MCF 10A (cell line): ENCODE measurements at places on chromosomes 7 and 10.

- DNase-seq, result no peak
Observed at GRCh38 chr10:23343591-23344240, 881 bp downstream of the C10orf67 start.

DNA sequence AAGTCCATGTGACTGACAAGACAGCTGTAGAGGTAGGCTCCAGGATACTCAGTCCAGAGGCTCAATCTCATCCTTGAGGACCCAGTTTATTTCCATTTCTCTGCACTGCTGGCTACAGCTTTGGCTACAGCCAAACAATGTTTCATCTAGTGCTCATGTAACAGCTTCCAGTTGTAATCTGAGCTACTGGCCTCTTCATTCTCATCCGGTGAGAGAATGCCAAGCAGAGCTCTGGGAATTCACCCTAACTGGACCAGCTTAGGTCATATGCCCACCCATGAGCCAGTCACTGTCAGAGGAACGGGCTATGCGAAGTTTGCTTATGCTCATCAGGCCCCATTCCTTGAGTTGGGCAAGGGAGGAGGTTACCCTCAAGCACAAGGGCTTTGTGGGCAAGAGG lies 192.9 kb downstream of the EVX1 start:
- DNase-seq, result peak; percentile 18

DNA sequence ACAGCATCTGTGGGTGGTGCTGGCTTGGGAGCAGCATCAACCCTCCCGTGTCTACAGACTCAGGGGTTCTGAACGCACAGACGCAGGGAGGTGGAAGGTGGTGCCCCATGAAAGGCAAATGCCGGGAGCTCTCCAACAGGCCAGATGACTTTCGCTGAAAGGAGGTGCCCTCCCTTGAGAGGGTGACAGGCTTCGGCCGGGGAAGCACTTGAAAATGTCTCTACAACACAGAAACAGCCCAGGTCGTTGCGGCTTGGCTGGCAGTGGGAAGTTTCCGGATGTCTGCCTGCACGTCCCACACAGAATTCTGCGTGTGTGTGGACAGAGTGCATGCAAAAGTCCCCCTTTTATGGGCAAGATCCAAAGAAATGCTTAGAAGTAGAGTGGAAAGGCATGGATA lies 239.6 kb downstream of the SKAP2 start:
- no peak for DNase-seq

GRCh38 chr10:53598914-53599313 lies 826.3 kb upstream of the MBL2 start:
- peak; percentile 72 for DNase-seq

GRCh38 chr10:62858364-62858763 lies 42.2 kb upstream of the EGR2 start:
- DNase-seq, result peak; percentile 19

DNA sequence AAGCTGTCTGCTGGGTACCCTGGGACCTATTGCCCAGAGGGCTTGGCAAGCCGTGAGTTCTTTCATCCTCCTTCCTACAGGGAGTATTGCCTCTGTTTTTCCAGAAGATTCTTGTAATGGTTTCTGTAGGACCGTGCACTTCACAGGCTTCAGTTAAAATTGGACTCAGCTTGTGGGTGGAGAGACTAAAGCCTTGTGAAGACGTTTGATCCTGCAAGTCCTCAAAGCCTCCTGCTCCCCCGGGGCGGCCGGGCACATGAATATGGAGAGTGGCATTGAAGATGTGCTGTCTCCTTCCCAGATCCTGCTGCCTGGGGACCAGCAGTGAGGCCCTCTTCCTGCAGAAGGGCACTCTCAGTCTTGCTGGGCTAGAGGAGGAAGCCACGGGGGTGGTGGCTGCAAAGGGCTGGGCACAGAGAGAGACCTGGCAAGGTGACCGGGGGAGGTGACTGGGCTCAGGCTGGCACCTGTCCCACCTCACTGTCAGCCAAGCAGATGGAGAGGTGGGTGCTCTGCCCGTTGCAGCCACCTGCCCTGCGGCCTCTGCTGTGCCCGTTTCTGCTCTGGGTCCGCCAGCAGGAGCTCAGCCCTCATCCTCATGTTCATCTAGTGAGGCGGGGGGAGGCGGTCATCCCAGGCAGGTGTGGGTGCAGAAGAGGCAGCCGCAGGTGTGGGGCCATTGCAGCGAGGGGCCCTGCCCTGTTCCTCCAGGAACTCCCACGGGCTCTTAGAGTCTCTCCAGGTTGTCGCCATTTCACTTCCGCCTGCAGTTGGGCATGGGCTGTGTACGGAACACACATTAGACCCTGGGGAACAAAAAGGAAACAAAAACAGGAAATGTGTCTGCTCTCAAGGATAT lies 55.7 kb downstream of the TMEM209 start:
- no peak for DNase-seq

GRCh38 chr10:126027692-126028091 lies 131.3 kb downstream of the FANK1 start:
- DNase-seq, result no peak

DNA sequence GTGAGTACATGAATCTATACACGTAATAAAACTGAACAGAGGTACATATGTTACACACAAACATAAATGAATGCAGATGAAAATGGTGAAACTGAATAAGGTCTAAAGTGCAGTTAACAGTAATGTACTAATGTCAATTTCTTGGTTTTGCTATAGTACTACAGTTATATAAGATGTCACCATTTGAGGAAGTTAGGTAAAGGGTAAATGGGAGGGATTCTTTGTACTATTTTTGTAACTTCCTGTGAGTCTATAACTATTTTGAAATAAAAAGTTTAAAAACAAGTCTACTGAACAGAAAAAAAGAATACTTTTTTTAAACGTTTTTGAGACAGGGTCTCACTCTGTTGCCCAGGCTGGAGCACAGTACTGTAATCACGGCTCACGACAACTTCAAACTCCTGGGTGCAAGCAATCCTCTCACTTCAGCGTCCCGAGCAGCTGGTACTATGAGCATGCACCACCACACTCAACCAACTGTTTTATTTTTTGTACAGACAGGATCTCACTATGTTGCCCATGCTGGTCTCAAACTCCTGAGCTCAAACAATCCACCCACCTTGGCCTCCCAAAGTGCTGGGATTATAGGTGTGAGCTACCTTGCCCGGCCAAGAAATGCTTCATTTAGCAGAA lies 71.5 kb downstream of the WAPL start:
- no peak for DNase-seq

GRCh38 chr7:158318511-158318913 lies 269.1 kb downstream of the PTPRN2 start:
- DNase-seq, result no peak
